ENCODE measurements at places on chromosomes 7 and 10.

GRCh38 chr7:136064627-136065237 is 87.6 kb upstream of the MTPN start:
- no peak for DNase-seq

DNA sequence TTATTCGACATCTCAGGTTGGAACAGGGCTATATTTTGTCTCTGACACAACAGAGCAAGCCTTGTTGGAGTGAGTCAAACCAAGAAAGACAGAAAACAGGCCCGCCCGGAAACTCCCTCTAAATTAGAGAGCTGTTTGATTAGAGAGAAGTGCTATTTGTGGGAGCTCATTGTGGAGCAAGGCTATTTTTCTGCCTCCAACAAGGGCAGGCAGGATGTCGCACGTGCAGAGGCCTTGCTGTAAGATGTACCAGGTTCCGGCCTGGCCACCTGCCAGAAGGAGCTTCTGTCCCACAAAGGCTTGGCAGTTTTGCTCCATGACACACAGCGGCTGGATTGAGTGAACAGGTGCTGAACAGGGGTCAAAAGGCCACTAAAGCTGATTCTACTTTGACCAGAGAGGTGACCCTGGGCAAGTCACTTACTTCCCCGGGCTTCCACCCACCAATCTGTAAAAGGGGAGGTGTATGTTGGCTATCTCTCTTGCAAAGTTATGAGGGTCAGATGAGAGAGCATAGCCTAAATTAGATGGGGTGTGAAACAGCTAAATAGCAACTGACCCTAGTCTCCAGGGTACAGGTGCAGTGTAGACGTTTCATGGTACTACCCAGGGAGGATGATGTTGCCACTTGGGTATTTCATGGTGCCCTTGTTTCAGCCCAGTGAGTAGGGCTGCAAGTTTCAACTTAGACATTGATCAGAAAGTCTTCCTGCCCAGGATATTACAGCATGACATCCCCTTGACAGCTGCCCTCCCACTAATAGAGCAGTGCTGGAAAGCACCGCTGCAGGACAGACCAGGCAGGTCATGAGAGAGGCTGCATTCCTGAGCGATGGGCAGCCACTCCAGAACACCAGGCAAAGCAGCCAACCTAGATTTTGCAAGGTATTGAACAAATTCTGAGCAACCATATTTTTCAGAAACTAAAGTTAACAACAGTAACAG is 62.0 kb downstream of the VSTM4 start:
- peak; percentile 44 for DNase-seq

DNA sequence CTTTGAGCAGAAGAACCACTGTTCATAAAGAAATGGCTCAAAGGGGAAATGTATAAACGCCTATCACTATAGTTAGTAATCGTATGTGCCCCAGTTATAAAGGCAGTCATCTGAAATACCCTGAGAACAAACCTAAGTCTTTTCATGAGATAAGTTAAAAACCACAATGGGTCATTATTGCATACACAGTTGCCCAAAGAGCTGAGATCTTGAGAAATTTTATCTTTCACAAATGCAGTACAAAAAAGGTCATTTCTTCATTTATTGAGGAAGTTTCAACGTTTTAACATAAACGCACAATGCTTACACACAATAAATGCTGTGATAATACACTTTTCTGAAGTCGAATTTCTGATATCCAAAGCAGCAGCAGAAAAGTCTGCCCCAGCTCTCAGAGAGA is 114.4 kb downstream of the MICU1 start:
- no peak for DNase-seq

DNA sequence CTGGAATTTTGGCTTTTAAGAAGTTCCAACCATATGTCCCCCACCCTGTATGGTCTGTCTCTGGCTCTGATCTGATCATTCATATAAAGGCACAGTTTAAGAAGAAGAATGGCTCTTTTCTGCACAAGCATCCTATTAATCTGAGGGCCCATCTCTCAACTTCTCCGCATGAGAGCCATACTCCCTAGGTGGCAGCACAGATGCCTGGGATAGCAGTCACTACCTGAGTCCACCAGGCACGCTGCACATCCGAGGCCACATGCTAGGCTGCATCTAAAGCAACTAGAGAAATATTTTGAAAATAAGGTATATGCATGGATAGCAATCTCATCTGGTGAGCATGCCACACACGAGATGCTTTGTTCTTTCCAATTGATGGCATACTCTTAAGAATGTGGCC is 565.5 kb downstream of the PARD3 start:
- no peak for DNase-seq

- DNase-seq: no peak
These were observed 5.7 kb downstream of the ELN start for GRCh38 chr7:74033372-74034311.

DNA sequence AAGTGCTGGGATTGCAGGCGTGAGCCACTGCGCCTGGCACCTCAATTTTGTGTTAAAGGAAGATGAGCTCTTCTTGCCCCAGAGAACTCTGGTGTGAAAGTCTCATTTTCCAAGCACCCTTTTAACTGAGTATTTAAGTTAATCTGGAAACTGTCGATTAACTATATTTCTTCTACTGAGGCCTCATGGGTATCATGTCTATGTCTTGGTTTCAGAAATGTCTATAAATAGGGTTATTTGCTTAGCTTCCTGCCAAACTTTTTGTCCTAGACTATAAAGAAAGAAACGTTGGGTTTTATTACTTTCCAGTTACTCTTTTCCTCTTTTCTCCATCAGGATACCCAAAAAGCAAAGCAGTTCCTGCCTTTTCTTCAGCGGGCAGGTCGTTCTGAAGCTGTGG is 102.4 kb downstream of the LRRC4 start:
- no peak for DNase-seq

DNA sequence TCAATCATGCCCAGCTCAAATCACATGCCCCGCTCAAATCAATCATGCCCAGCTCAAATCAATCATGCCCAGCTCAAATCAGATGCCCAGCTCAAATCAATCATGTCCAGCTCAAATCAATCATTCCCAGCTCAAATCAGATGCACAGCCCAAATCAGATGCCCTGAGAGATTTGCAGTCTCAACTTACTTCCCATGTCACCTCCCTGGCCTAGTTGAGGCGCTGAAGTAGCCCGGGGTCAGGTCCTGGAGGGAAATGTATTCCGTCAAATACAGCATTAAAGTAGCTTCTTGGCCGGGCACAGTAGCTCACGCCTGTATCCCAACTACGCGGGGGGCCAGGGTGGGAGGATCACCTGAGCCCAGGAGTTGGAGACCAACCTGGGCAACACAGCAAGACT is 15.7 kb upstream of the PRKAR1B start:
- DNase-seq: no peak

DNA sequence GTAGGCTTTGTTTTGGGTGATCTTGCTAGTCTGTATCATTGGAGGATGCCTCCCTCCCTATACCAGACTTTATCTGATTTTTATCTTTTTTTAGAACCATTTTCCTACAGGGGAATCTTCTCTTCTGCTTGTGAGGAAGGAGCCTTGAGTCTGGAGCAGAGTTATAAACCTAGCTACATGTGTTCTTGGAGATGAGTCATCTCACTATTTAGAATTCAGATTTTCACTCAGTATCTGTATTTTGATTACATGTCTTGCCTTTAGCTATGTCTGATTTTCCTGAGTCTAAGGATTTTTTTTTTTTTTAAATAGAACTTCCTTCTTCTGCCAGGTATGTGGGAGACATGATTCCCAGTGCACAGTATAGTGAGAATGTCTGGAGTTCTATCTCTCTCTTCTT is 211.6 kb upstream of the MBL2 start:
- no peak for DNase-seq

DNA sequence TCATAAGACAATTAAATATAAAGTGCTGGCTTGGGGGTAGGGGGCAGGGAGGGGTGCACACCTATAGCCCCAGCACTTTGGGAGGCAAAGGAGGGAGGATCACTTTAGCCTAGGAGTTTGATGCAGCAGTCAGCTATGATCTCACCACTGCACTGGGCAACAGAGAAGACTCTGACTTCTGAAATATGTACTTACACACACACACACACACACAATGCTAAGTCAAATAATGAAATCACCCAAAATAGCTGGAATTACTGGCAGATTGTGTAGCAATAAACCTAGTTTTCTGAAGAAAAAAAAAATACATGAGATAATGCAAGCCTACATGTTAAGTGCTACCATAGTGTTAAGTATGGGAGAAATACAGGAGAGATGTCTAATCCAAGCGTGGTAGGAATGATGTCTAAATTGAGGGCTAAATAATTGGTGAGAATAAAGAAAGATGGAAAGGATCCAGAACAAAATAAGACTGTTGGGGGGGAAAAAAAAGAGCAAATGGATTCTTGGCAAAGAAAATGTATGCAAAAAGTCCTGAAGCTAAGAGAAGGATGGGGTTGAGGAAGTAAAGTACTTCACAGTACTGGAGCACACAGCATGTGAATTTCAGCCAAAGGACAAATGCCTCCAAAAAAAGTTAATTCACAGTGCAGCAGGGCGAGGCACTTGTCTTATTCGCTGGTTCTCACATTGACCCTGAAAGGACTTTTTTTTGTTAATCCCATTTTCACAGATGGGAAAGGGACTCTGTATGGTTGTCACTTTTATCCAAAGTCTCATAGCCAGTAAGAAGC is 73.9 kb downstream of the IGF2BP3 start:
- DNase-seq: no peak

DNA sequence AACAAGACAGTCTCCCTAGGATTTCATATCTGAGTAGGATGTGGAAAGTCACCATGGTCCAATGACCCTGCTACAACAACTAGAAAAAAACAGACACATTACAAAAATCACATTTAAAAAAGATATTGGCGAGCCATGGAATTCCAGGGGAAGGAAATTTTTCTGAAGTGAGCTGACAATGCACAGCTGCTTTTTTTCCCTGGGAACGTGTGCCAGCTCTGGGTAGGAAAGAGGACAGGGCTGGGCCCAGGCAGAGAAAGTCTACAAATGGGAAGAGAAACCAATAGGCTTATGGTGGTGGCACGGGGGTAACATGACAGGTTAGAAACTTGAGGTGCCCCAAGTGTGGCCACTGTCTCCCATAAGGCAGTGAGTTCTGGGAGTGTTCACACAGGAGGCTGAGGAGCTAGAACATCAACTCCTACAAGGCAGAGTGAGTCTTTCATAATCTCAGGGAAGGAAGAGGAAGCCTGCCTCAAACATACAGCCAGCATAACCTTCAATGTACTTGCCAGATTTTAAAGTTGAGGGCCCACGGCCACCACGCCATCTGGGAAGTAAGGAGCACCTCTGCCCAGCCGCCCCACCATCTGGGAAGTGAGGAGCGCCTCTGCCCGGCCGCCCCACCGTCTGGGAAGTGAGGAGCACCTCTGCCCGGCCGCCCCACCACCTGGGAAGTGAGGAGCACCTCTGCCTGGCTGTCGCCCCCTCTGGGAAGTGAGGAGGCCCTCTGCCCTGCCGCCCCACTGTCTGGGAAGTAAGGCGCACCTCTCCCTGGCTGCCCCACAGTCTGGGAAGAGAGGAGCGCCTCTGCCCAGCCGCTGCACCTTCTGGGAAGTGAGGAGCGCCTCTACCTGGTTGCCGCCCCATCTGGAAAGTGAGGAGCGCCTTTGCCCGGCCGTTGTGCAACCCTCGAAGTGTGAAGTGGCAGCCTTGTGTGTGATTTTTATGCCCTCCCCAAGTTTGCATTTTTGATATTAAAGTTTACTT is 5.9 kb downstream of the FBXL13 start:
- no peak for DNase-seq

DNA sequence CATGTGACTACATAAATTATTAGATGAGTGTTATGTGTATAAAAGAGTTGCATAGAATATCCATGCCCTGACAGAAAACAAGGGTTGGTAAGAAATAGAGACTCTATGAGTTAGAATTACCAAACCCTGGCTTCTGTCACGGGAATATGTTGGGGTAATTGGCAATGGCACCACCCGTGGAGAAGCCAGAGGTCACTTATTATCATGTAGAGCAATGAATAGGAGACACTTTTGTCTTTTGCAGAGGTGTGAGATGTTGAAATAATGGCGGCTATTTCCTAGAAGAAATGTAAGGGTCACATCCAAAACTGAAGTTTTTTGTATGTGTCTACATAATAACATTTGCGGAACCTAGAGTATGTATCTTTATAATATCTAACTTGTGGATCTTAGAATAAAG is 35.3 kb downstream of the ABCB5 start:
- DNase-seq: no peak

- no peak for DNase-seq
These were observed 108.5 kb downstream of the HOXA1 start for GRCh38 chr7:26987338-26987737.

- no peak for DNase-seq
These were observed at the start of gene KIAA1217 for GRCh38 chr10:24208661-24209431. TSS of gene KIAA1217 (plus strand) at chr10:24209138. CDS start at chr10:24209194, 56 bp downstream.

GRCh38 chr10:117903854-117904253 is 142.9 kb downstream of the RAB11FIP2 start:
- no peak for DNase-seq

- DNase-seq: no peak
These were observed 77.6 kb upstream of the FOXK1 start for GRCh38 chr7:4604456-4604940.

DNA sequence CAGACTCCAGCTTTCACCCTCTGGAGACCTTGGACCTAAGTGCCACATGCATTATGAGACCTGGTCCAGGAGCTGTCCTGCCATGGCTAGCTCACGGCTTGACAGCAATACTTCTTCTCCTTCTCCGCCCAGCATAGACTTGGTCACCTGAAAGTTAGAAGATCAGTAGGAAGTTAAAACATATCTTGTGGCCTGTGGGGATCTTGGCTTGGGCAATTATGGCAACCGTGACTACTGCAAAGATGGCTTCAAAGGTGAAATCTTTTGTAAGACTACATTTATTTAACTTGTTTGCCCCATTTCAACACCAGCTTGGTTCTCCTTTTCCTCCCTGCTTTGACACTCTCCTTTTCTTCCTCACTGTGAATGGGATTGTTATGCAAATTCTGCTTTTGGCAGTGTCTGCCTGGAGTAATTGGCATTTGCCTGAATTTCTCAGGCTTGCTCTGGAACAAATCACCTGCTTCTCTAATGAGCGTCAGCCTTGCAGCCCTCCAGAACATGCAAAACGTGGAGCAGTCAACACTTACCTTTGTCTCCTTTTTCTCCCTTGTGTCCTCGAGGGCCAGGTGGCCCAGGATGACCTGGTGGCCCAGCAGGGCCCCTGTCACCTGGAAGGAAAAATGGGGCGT is 53.4 kb downstream of the COL17A1 start:
- no peak for DNase-seq

GRCh38 chr7:4833691-4834600 is 27.9 kb downstream of the PAPOLB start:
- DNase-seq: no peak

DNA sequence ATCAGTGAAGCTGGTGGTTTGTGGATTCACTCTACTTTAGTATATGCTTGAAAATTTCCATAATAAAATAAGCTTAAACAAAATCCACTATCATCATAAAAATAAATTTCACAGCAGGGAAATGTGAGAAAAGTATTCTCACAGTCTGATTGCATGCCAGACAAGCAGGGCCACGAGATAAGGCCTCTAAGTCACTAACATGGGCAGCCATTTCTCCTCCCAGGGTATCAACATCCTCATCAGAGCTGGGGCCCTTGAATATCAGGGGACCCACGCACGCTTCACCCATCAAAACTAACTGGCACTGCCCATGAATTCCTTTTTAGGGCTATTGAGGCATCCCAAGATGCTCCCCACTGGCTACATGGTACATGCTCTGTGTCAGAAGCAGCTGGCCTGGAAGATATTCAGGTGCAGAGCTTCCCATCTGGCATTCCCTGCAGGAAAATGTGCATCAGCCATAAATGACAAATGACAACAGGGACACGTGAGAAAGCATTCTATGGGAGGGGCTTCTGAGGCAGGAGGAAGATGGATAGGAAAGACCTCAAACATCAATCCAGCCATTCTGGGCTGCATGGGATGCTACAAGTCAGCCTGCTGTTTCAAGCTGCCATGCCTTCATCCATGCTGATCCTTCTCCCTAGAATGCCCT is 17.4 kb downstream of the CCDC6 start:
- no peak for DNase-seq

GRCh38 chr7:124246262-124246863 is 213.5 kb upstream of the TMEM229A start:
- no peak for DNase-seq
